ENCODE measurements at places on chromosomes 7 and 10.

DNA sequence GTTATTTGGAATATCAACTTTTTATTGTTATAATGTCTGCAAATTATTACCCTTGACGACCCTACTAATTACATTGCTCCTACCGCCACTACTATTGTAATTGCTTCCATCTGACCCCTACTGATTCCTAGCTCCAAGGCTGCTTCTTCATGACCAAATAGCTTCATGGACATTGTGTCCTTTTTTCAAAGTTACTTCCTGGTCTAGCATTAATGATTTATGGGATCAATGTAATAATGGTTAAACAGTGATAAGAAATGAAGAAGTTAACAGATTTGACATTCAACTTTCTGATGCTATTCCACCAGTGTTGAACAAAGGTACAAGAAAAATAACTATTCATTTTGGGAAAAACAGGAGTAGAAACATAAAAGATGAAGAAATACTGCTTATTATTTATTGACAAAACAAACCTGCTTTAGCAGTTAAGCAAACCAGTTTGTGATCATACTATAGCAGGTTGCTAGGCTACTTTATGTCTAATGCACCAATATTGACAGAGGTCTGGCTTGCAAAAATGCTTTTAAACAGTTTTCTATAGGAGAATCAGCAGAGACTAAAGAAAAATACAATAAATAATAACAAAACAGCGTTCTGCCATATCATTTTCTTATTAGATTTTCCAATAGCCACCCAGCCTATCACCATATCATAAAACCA lies 125.8 kb downstream of the PCLO start:
- DNase-seq: no peak

- no peak for DNase-seq
These were observed 2.8 kb upstream of the BCL7B start for GRCh38 chr7:73560109-73560835.

- no peak for DNase-seq
These were observed 214.4 kb upstream of the GPR26 start for GRCh38 chr10:123451618-123452245.

GRCh38 chr10:72587568-72587967 lies 38.3 kb downstream of the MICU1 start:
- no peak for DNase-seq

DNA sequence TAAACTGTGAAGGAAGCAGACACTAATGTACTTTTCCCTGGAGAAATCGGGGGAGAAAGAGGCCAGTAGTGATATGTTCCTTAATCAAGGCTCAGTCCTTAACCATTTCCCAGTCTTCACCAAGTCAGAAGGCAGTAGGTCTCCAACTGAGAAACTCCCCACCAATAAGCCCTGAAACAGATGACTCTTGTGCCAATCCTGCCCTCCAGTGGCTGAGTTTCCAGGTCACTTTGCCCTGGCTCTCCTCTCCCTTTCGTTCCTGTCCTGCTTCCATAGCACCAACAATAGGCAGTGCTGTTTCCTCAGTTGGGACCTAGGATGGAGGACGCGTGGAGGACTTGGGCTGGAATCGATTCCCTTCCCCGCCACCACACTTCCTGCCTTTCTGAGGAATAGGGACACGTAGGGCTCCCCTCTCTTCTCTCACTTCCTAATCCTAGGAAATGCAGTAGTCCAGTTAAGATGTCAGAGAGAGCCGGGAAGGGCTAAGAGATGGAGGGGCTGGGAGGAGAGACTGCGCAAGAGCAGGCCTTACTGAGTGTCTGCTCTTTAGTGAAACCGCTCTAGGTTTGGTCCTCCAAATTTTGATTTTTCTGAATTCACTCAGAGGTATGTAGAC lies 23.4 kb downstream of the ATOH7 start:
- no peak for DNase-seq

- no peak for DNase-seq
These were observed 506.1 kb upstream of the FZD8 start for GRCh38 chr10:36148207-36148606.

DNA sequence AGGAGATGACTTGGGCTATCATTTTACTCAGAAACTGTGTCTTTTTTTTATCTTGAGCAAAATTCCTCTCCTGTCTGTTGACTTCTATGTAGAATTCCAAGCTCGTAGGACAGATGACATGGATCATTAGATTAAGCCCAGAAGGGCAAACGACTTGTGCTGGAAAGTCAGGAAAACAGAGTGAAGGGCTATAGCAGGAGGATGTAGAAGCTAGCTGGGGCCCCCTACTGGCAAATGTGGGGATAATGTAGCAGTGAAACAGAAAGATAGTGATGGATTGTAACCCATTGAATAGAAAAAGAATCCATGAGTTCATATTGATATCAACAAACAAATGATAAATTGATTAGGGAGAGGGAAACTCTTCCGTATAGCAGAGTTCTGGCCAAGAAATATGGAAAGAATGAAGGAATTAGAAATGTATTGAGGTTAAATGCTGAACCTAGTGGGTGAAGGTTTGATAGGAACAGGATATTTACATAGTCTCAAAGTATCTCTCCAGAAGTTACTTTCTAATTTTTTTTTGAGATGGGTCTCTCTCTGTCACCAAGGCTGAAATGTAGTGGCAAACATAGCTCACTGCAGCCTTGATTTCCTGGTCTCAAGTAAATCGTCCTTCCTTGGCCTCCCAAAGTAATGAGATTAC lies 103.6 kb downstream of the LYZL1 start:
- DNase-seq: no peak

- DNase-seq: peak; percentile 50
These were observed 124.9 kb downstream of the SH2D4B start for GRCh38 chr10:80662429-80663261.

GRCh38 chr10:18201877-18202276 lies 61.7 kb downstream of the CACNB2 start:
- DNase-seq: no peak

DNA sequence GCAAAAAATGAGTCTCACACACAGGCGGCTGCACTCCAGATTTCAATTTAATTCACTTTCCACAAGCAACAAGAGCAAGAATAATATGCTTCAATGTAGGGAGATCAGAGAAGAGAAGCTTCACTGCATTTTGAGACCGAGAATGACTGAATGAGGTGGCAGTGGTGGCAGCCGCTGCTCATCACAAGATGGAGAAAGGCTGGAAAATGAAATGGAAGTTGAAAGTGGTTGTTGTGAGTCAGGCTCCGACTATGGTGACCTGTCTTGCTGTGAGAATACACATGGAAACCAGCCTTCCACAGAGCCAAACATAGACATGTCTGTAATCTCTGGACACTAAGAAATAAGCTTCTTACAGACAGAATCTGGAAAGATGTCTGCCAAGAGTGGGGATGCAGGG lies 499.6 kb upstream of the LRRN3 start:
- no peak for DNase-seq

- DNase-seq: no peak
These were observed 131.3 kb downstream of the PLPP4 start for GRCh38 chr10:120588311-120588710.

- DNase-seq: no peak
These were observed 33.3 kb upstream of the NMT2 start for GRCh38 chr10:15201589-15202300.

- no peak for DNase-seq
These were observed 94.9 kb downstream of the CARD11 start for GRCh38 chr7:2948749-2949148.

GRCh38 chr10:46079831-46080585 lies 33.9 kb upstream of the MSMB start:
- DNase-seq: no peak

DNA sequence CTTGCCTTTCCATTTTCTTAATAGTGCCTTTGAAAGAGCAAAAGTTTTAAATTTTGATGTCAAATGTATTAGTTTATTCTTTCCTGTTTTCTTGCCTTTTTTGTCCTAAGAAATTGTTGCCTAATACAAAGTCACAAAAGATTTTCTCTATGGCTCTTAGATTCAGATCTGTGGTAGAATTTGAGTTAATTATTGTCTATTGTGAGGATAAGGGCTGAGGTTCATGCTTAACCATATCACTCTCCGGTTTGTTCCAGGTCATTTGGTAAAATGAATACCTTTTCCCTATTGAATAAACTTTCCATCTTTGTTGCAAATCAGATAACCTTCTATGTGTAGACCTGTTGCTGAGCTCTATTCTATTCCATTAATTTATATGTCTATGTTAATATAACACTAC lies 96.0 kb downstream of the NOD1 start:
- DNase-seq: no peak

DNA sequence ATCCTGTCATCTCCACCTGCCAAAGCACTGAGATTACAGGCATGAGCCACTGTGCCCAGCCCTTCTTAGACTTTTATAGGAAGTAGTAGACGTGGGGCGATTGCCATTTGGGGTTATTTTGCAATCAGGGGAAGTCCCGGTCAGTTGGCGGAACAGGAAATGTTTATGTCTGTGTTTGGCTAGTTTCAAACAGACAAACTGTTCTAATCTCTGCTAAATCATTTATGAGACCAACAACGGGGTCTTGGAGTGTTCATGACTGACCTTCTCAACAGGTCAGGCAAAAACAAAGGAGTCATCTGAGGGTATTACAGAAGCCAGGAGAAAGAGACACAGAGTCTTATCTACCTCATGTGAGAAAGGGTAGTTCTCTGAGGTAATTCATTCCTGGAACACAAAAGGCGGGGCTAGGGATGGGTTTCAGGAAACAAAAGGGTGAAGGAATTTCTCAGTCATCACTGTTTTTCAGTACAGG lies 6.6 kb upstream of the TPK1 start:
- DNase-seq: no peak

- DNase-seq: peak; percentile 10
These were observed 599.3 kb upstream of the CELF2 start for GRCh38 chr10:10418387-10418786.

DNA sequence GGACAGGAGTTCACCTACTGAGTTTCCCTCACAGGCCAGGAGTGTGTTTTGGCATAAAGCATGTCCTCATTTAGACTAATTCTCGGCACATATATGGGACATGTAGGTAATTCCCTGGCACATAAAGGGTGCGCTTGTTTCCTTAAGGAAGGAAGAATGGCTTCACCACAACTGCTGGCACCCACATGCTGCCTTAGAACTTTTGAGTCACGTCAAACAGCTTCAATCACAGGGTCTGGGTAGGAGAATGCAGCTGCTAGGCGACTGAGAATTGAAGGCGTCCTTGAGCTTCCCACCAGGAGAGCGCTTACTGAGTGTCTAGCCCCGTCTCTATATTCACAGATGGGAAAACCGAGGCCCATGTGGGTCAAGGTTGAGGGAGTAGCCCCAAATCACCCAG lies 146.1 kb downstream of the CHN2 start:
- no peak for DNase-seq

- DNase-seq: no peak
These were observed 70.4 kb upstream of the AOAH start for GRCh38 chr7:36794689-36795088.

Measured in activated T-cell treated with anti-CD3 and anti-CD28 coated beads for 24 hours (primary cell).